ENCODE measurements at places on chromosomes 16 and 17. TPM values are rescaled to one million over a fixed set of nuclear protein-coding genes. Genes with fewer than 3 reads are reported as not detected.
A peak's percentile ranks its signal among the peaks of the same experiment; 100 is the strongest.

Gene CLDN9
- not detected for total RNA-seq

Gene FA2H
- 52.6 TPM for total RNA-seq

Gene TSNAXIP1
- total RNA-seq: not detected

Gene DPEP2
- 1.5 TPM for total RNA-seq

Gene PLA2G10
- 43.8 TPM for total RNA-seq

Gene ORMDL3
- total RNA-seq: 55.7 TPM

Gene ITGAX
- 1.2 TPM for total RNA-seq

- no peak overlapping the region for H3K27ac ChIP-seq
- H3K4me1 ChIP-seq: peaks cover 9% of the 10 kb centered on the region
- no peak overlapping the region for H3K4me3 ChIP-seq
- no peaks in the 10 kb centered on the region for H3K27me3 ChIP-seq
- no peak for DNase-seq
- H3K36me3 ChIP-seq: no peaks in the 10 kb centered on the region
Observed at GRCh38 chr16:68399456-68399855, 48.9 kb downstream of the SMPD3 start.

DNA sequence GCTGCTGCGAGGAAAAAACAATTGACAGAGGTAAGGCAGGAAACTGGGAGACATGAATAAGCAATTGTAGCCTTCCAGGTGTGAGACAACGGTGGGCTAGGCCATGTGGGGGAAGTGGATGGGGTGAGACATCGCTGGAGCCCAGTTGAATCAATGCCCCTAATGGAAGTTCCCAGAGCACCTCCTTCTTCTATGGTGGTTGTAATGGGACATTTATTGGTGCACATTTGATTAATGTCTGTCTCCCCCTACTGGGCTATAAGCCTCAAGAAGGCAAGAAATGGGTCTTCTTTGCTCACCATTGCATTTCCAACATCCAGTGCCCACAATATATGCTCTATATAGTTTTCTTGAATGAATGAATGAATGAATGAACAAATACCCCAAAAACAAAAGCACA is 22.7 kb upstream of the CD300E start:
- H3K4me1 ChIP-seq: no peaks in the 10 kb centered on the region
- peaks cover 43% of the 10 kb centered on the region for H3K27me3 ChIP-seq
- H3K4me3 ChIP-seq: no peak overlapping the region
- no peaks in the 10 kb centered on the region for H3K36me3 ChIP-seq
- H3K27ac ChIP-seq: no peak overlapping the region

- H3K36me3 ChIP-seq: peaks cover 55% of the 10 kb centered on the region
- no peaks in the 10 kb centered on the region for H3K27me3 ChIP-seq
- no peak overlapping the region for H3K4me3 ChIP-seq
- no peaks in the 10 kb centered on the region for H3K4me1 ChIP-seq
- H3K27ac ChIP-seq: no peak overlapping the region
- DNase-seq: no peak
Observed at GRCh38 chr17:59914274-59914854, 21.4 kb downstream of the RPS6KB1 start.

DNA sequence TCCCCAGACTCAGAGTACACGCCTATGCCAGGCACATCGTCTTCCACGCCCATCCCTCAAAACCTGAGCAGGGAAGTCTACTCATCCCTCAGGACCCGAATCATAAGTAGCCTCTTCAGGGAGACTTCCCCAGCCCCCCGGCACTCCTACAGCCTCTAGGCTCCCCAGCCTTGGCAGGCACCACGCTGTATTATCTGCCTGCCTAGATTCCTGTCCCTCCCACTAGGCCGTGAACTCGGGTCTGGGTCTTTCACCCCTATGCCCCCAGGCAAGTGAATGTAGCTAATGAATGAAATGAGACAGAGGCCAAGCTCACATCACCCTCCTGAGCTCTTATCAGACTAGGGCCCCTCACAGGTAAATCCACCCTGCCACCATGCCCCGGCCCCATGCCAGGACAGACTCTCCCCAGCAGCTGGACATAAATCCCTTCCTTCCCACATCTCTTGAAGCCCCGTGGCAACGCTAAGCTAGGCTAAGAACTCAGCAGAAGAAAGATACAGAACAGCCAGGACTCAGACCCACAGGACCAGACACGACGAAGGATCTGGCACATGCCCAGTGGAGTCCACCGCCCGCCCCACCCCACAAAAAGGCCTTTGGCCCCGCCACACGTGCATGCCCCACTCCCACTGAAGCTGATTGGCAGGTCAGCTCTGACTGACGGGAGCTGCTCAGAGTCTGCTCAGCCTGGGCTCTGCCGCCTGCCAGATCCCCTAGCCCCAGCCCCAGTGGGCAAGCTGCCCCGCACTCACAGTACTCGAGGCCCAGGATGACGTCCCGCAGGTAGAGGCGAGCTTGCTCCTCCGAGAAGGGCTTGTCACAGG is 13.0 kb downstream of the CAMKK1 start:
- no peak for DNase-seq
- H3K27me3 ChIP-seq: no peaks in the 10 kb centered on the region
- H3K27ac ChIP-seq: no peak overlapping the region
- H3K4me1 ChIP-seq: peaks cover 6% of the 10 kb centered on the region
- no peak overlapping the region for H3K4me3 ChIP-seq

GRCh38 chr17:65547253-65547670 is 14.2 kb downstream of the AXIN2 start:
- DNase-seq: peak; percentile 90
- H3K4me3 ChIP-seq: no peak overlapping the region
- peak overlapping the region; percentile 80 for H3K27ac ChIP-seq
- H3K27me3 ChIP-seq: no peaks in the 10 kb centered on the region
- no peaks in the 10 kb centered on the region for H3K36me3 ChIP-seq

- DNase-seq: no peak
- H3K36me3 ChIP-seq: no peaks in the 10 kb centered on the region
- peak overlapping the region; percentile 67 for H3K27ac ChIP-seq
- peaks cover 38% of the 10 kb centered on the region for H3K4me1 ChIP-seq
- no peaks in the 10 kb centered on the region for H3K27me3 ChIP-seq
- H3K4me3 ChIP-seq: no peak overlapping the region
Observed at GRCh38 chr17:19345486-19346350, 16.8 kb downstream of the B9D1 start.

- no peaks in the 10 kb centered on the region for H3K36me3 ChIP-seq
- H3K27ac ChIP-seq: peak overlapping the region; percentile 94
- H3K27me3 ChIP-seq: peaks cover 21% of the 10 kb centered on the region
- peaks cover 57% of the 10 kb centered on the region for H3K4me1 ChIP-seq
Observed at GRCh38 chr16:3020604-3021448, 658 bp downstream of the TNFRSF12A start.

GRCh38 chr17:48745381-48746275 is 17.1 kb upstream of the HOXB13 start:
- H3K4me1 ChIP-seq: no peaks in the 10 kb centered on the region
- DNase-seq: no peak
- H3K27me3 ChIP-seq: peaks cover 100% of the 10 kb centered on the region
- H3K4me3 ChIP-seq: no peak overlapping the region

DNA sequence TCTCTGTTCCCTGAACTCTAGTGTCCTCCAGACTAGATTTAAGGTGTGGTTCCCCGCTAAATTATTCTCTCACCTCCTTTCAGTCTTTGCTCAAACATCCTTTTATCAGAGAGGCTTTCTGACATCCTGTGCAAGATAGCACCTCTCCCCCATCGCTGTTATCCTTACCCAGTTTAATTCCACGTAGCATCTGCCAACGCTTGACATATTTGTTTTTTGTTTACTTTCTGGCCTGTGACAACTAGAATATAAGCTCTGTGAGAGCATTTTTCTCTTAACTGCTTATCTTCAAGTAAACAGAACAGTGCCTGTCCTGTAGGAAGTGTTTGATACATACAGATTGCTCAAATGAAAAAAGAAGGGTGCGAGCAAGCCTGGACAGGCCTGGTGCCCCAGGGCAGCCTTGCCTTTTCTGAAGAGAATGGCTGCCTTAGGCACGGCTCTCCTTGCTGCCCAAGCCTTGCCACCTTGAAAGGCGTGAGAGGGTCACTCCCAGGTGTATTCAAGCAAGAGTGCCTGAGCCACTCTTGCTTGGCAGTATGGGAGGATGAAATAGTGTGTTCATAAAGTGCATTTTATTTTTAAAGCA is 9.7 kb downstream of the DYNLL2 start:
- H3K27ac ChIP-seq: no peak overlapping the region
- no peak for DNase-seq
- no peak overlapping the region for H3K4me3 ChIP-seq
- H3K36me3 ChIP-seq: no peaks in the 10 kb centered on the region
- no peaks in the 10 kb centered on the region for H3K27me3 ChIP-seq

GRCh38 chr16:81451753-81452680 is 7.4 kb downstream of the CMIP start:
- H3K27me3 ChIP-seq: no peaks in the 10 kb centered on the region
- peaks cover 71% of the 10 kb centered on the region for H3K4me1 ChIP-seq
- no peaks in the 10 kb centered on the region for H3K36me3 ChIP-seq

GRCh38 chr17:8698162-8698971 is 46.3 kb downstream of the CCDC42 start:
- no peaks in the 10 kb centered on the region for H3K36me3 ChIP-seq
- H3K4me1 ChIP-seq: peaks cover 4% of the 10 kb centered on the region
- H3K27ac ChIP-seq: peak overlapping the region; percentile 17
- DNase-seq: peak; percentile 15
- peaks cover 5% of the 10 kb centered on the region for H3K27me3 ChIP-seq
- H3K4me3 ChIP-seq: no peak overlapping the region

DNA sequence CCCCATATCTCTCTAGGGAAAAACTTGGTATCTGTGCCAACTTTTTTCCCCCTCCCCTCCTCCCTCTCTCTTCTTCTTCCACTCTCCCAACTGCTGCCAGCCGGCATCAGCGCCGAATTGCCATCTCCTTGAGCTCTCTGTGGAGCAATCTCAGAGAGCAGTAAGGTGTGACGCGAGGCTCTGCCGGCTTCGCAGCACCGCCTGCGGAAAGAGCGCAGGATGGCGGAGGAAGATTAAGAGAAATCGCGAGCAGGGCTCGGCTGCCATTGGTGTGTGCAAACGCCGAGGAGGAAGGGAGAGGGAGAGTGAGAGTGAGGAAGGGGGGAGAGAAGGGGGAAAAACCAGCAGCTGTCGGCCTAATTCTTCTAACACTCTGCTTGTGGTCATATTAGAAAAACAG is 44.2 kb downstream of the NEUROD2 start:
- H3K4me3 ChIP-seq: no peak overlapping the region
- no peaks in the 10 kb centered on the region for H3K36me3 ChIP-seq
- DNase-seq: no peak

- H3K4me3 ChIP-seq: no peak overlapping the region
- no peaks in the 10 kb centered on the region for H3K4me1 ChIP-seq
- H3K27ac ChIP-seq: no peak overlapping the region
- no peaks in the 10 kb centered on the region for H3K36me3 ChIP-seq
- H3K27me3 ChIP-seq: no peaks in the 10 kb centered on the region
- no peak for DNase-seq
Observed at GRCh38 chr17:55068862-55069811, 100.6 kb downstream of the STXBP4 start.

DNA sequence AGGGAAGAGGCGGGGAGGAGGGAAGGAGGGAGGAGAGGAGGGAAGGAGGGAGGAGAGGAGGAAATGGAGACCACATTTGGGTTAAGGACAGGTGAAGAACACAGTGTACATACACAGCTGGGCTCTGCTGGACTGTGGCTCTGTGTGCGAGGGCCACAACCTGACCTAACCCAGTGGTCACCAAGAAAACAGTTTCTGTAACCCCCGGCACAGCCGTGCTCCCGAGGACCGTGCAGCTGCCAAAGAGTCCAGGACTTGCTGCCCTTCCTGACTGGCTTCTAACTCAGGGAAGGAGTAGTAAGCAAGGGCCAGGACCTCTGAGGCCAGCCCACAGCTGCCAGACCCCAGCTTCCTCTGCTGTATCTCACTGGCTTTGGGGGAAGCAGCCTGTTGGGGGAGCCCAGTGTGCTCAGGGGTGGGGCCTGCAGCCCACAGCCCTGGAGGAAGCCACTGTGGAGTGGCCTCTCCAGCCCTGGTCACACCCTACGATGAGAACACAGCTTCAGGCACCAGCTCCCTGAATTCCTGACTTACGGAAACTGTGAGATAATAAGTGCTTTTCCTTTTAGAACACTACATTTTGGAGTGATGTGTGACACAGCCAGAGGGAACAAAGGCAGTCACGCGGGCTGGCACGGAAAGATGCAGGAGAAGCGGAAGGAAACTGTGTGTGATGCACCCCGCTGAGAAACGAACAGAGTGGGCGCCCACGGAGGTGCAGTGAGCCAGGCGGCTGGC is 32.3 kb downstream of the SLC7A5 start:
- H3K4me1 ChIP-seq: no peaks in the 10 kb centered on the region
- H3K4me3 ChIP-seq: no peak overlapping the region
- no peak for DNase-seq
- H3K27me3 ChIP-seq: no peaks in the 10 kb centered on the region

DNA sequence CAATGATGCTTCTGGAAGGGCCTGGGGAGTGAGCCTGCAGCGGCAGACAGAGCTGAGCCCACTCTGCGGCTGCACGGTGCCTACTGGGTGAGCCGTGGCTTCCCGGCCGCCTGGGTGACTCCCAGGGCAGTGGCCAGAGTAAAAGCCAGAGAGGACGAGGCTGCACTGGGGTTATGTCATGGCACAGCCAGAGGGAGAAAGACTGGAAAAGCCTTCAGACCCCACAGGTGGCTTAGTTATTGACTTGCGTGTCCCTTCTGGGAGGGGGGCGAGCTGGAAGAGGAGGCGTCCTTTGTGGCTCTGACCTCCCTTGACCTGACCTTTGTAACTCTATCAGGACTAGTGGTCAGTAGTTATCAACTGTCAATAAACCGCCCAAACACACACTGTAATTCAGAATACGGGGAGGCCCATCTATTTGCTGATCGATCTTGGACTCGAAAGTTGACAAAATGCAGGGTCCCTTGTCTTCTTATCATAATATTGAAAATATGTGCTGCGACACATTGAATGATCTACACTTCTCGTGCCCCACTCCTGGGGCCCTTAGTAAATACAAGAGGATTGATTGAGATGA is 385.9 kb upstream of the ZFHX3 start:
- no peaks in the 10 kb centered on the region for H3K27me3 ChIP-seq
- no peak for DNase-seq
- no peak overlapping the region for H3K4me3 ChIP-seq

DNA sequence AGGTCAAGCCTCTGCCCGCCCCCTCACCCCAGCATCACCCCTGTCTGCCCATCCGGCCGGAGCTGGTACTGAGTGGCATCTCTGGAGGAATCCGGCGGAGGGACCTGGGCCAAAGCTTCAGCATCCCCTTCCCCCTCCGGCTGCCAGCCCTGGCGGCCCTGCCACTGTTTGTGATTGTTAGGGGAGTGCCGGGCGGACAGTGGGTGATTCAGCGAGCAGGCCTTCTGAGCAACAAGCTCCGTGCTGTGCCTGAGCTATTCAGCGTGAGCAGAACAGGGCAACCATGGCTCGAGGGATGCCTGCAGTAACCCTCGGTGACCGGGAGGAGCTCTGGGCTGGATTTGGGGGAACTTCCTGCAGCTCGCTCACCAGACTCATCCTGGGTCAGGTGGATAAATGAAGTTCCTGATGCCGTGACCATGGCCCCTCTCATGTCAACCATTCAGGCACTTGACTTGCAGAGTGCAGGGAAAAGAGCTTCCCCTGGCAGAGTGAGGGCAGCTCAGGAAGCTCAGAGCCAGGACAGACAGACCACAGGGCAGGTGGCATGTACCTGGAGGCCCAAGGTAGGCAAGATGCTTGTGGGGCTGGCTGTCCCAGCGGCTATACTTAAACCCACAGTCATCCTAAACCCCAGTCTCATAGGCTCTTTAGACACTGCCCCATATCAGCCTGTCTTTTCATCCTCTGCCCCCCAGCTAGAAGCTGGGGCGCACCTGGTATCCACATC is 24.3 kb upstream of the MLKL start:
- H3K36me3 ChIP-seq: no peaks in the 10 kb centered on the region
- peaks cover 25% of the 10 kb centered on the region for H3K4me1 ChIP-seq
- H3K4me3 ChIP-seq: no peak overlapping the region
- DNase-seq: no peak

GRCh38 chr17:15264542-15264941 is 584 bp downstream of the PMP22 start:
- H3K36me3 ChIP-seq: no peaks in the 10 kb centered on the region
- peak overlapping the region; percentile 97 for H3K27ac ChIP-seq
- peaks cover 44% of the 10 kb centered on the region for H3K4me1 ChIP-seq
- H3K27me3 ChIP-seq: peaks cover 8% of the 10 kb centered on the region
- H3K4me3 ChIP-seq: peak overlapping the region; percentile 53

Measured in transverse colon (tissue), 4 donors.